ENCODE measurements at places on chromosomes 11 and 22.

- no peak for DNase-seq
Measured at GRCh38 chr11:68763926-68764657, 12.8 kb upstream of the TESMIN start.

GRCh38 chr11:46102843-46103242, 18.4 kb downstream of the PHF21A start:
- DNase-seq = no peak

DNA sequence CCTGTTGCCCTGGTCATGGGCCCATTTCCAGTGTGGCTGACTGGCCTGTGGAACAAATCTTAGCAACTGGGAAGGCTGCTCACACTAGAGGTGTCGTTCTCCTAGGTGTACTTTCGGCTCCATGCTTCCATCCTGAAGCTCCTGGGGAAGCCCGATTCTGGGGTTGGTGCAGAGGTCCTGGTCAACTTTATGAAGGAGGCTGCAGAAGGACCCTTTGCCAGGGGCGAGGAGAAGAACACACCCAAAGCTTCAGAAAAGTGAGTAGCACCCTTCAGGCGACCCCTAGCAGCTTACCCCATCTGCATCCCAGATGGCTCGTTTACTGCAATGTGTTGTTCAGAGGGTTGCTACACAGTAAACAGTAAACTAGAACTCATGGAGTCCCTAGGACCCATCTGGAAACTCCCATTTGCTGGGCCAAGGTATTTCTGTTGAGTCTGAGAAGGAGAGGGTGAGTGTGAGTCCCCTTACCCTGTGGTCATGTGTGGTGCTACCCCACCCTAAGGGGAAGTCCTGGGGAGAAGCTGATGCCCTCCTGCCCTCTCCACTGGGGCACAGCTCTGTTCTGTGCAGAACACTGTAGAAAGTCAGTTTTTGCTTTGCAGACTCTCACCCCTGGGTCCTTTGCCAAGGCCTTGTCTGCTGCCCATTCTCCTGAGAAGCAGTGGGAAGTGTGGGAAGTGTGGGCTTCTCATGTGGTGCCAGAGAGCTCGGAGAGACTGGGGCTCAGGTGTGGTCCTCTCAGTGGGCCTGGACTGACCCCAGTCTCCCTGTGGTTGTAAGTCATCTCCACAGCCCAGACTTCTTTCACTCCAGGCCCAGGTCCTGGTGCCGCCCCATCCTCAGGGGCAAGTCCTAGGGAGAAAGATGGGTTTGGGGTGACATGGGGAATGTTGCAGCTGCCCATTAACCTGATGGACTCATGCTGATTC, 85.0 kb downstream of the CABIN1 start:
- no peak for DNase-seq

DNA sequence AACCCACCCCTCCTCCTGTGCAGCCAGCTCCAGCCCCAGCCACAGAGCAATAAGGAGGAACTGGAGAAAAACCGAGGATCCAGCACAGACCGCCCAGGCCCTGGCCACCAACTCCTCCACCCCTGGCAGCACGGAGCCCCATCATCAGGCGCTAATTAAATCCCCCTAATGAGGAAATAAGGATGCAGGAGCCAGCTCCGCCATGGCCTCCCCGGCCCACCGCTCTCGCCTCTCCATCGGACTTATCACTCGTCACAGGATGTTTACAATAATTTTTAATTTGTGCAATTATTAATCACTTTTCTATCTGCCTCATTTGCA, 42.6 kb downstream of the BUD13 start:
- no peak for DNase-seq

- DNase-seq = no peak
Measured at GRCh38 chr11:115718945-115719344, 214.7 kb upstream of the CADM1 start.

DNA sequence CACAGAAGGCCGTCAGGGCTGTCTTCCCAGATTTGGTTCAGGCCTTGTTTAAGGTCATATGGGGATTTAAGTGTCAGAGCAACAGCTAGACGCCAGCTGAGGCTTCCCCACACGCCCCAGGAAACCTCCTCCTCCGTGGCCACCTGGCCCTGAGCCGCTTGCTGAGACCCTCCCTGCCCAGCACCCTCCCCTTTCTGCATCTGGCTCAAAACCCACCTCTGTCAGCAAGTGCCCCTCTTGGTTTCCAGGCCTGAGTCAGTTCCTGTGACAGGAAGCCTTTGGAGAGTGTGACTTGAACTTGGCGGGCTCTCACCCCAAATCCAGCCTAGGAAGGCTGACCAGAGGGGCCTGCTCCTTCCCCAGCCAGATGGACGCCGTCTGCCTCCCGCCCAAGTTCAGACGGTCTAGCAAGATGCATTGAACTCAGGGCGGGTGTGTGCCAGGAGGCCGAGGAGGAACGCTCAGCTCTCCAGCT, 561 bp downstream of the FXYD2 start:
- DNase-seq = no peak

GRCh38 chr22:20219667-20220628, 48.2 kb downstream of the RTN4R start:
- no peak for DNase-seq

- no peak for DNase-seq
Measured at GRCh38 chr11:2529636-2530035, 84.8 kb downstream of the KCNQ1 start.

- DNase-seq = no peak
Measured at GRCh38 chr11:128574576-128575011, 12.8 kb downstream of the ETS1 start.

- DNase-seq = no peak
Measured at GRCh38 chr11:117839380-117839881, 14.9 kb upstream of the FXYD2 start.

DNA sequence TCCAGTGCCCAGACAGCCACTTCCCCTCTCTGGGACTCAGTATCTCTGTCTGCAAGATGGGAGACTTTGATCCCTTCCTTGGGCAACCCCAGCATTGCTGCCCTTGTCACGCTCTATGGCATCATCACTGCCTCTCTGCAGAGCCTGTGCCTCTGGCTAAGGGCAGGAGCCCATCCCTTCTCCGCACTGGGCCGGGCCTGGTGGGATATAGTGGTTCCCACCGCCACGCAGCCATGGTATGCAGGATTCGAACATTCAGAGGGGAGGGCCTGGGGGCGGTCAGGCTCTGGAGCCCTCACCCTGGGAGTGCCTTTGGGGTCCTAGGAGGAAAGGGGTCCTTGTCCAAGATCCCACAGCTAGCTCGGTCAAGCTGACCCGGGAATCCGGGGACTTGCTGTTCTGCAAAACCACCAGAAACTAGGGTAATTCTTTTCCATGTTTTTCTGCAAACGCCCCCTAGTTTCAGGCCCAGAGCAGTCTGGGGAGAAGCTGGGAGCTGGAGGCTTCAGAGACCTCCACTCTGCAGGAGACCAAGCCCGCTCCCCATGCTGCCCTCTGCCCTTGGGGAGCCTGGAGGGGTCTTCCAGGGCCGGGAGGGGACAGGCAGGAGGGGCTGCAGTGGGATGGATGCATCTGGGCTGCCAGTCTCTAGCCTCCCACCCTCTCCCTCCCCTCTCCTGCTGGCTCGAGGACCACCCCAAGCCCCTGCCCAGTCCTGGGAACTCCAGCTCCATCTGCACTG, 24.4 kb upstream of the CBX7 start:
- no peak for DNase-seq

- no peak for DNase-seq
Measured at GRCh38 chr11:86136538-86136937, 67.7 kb upstream of the PICALM start.
